ENCODE measurements at places on chromosomes 6 and 20.

GRCh38 chr6:122482750-122483080, 11.1 kb upstream of the SERINC1 start:
- no peak for DNase-seq

DNA sequence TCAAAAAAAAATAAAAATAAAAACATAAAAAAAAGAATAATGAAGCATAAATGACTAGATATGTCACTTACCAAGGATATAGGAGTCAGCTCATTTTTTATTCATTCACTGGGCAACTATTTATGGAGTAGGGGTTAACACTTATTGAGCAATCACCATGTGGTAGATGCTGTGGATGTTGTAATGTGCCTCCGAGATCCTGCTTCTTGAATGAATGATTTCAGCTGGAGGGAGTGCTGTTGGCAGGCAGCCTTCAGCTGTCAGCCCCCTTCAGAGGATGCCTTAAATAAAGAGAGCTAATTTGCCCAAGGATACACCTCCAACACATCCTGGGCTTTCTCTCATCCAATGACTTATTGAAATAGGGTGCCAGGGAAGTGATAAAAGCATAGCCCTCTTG, 229.5 kb upstream of the DTNBP1 start:
- no peak for DNase-seq

DNA sequence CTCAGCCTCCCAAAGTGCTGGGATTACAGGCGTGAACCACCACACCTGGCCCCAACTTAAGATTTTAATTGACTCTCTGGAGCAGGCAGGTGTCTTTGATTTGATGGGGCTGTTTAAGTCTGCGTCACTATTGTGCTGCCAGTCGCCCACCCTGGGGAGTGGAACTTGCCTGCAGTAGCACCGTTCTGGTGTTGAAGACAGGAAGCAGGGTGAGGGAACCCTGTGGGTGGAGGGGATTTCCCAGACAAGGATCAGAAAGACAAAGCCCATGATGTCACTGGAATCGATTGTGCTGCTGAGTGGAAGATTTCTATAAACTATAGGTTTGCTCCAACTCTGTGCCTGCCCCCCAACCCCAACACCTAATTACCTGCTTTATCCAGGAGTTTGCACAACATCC, 11.0 kb downstream of the ALDH8A1 start:
- no peak for DNase-seq

- DNase-seq, result no peak
Measured at GRCh38 chr6:11380969-11381744, 148.7 kb upstream of the NEDD9 start.

- no peak for DNase-seq
Measured at GRCh38 chr20:46358346-46359058, 47.9 kb downstream of the ELMO2 start.

DNA sequence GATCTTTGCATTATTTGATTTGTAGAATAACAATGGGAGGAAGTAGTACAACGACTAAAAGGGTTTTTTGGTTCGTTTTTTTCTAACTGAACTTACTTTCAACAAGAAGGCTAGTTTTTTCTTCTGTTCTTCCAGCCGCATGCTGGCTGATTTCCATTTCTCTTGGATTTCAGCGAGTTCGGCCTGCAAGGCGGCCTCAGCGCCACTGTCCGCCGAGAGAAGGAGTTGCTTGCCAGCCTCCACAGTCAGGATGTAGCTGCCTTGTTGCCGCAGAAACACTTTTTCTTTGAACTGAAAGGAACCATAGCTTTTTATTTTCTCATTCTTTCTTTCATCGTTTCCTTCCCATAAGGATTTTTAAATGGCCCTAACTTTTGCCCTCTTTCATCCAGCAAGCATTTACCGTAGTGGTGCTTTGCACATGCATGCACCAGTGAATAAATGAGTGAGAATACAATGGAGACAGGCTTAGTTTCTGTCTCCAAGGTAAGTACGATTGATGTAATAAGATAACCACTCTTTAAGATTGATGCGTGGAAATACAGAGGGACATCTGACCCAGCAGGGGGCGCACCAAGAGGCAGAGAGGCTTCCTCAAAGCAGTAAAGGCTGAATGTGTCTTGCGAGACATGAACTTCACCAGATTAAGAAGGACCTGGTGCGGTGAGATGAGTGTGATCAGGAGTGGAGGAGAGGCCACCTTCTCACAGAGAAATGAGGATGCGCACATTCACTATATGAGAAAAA, 398.8 kb downstream of the ESR1 start:
- no peak for DNase-seq
